Stimulated activated CD4-positive, alpha-beta T cell treated with anti-CD3 and anti-CD28 coated beads, Interleukin-1b, Interleukin-23, amount 100 ng/mL, for 1 hour (primary cell): ENCODE measurements at places on chromosomes 16 and 17.

DNA sequence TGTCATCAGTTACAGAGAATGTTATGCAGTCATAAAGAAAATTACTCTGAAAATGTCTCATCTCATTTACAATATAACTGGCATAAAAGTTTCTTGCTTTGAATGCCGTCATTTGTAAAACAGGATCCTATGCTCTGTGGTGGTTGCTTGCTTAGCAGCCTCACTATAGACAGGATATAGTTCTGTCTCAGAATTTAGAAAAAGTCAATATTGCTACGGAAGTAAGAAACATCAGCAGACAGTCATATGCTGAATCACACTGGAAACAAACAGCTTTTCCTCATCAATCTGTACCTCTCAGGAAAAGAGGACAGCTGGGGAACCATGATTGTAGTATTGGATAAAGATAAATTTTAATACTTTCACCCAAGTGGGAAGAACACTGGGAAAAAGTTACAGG is 105.5 kb downstream of the MYO1D start:
- no peak for DNase-seq

DNA sequence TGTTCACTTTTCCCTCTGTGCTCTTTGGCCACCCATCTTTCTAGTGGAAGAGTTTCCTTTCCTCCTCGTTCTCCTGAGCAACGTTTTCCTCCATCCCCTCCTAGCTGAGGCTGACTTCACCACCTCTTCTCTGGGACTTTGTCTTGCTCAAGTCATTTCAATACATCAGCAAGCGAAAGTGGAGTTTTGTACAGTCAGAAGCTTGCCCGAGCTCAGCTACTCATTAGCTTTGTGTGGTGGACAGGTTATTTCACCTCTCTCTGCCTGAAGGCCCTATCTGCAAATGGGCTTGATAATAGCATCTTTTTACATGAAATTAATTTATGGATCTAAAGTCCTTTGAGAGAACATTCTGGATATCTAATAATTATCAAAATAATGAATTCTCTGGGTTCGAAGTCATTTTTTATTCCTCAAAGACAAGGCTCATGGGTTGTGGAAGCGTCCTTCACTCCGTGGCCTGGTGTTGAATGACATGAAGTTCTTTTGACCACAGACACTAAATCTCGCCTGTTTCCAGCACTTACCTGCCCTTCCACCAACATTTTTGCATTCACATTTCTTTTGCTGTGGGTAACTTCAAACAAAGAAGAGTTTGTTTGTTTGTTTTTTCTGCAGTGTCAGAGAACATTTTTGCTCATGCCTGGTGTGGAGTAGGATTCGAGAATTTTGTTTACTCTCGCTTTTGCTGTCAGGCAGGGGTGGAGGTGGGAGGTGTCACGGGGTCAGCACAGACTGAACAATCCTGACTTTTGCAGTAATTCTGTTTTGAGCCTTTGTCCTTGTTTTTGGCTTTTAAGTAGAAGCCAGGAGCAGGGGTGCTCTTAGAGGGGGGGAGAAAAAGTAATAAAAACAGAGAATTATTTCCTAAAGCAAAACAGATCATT is 155.0 kb upstream of the CACNG5 start:
- DNase-seq = no peak

DNA sequence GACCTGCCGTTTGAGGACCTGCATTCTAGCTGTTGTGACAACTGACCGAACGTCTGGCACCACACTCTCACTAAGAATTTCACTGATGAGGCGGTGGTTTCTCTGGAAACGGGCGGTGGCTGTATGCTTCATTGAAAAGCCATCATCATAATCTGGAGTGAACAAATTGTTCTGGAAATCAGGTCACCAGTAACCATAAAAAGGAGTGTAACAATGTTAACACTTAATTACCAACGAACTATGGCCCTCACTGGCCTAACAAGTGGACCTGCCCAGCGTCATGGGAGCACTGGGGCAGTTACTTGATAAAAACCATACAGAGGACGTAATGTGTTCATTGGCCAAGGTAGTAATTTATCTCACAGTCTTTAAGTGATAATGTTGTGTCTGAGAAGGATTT is 15.4 kb downstream of the SMARCE1 start:
- DNase-seq = no peak

DNA sequence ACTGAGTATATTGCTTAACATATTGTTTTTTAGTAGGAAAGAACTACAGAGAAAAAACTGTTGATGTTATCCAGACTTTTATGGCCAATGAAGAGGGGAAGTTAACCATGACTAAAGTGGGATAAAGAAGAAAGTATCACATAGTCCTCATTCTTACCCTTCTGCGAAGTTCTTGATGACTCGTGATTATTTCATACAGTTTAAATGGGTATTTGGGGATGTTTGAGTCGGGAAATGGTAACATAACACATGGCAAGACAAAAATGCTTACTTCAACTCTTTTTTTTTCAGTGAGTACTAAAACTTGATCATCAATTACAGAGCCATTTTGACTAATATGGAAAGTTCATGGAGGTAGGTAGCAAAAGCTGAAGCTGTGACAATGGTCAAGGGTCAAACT is 4.9 kb downstream of the POLG2 start:
- no peak for DNase-seq
